DMS79 treated with DMSO at 0.1 percent for 48 hours (cell line): ENCODE measurements at places on chromosomes 6 and 20.

DNA sequence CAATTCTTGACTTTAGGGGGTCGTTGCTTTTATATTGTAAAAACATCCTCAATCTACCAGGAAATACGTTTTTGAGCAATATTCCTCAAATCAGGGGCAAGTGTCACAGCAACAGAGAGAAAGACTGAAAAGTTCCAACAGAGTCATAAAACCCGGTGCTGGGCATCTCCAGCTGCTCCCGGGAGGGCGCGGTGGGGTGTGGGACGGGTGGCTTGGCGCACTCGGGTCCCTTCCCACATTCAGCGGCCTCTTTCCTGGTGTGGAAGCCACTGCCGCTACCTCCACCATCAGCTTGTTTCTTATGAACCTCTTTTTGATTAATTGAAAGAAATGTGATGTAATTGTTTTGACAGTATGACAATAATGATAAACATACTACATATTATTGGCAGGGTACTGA is 98.2 kb downstream of the IRF4 start:
- DNase-seq: no peak

GRCh38 chr6:125346201-125346925 is 44.6 kb upstream of the HDDC2 start:
- DNase-seq: no peak

DNA sequence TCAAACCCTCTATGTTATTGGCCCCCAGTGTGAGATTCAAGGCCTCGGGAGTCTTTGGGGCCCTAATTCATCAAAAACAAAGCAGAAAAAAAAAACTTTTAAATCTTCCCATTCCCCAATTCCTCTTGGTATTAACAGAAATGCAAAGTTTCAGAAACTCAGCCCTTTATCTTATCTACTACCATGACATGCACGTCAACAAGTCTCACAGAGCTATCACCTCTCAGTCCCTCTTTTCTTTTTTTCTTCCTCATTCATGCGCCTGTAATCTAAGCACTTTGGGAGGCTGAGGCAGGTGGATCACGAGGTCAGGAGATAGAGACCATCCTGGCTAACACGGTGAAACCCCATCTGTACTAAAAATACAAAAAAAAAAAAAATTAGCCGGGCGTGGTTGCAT is 22.7 kb downstream of the SAMD3 start:
- DNase-seq: no peak

- DNase-seq: peak; percentile 16
Measured at GRCh38 chr6:110999634-111000270, 17.9 kb downstream of the RPF2 start.

- DNase-seq: no peak
Measured at GRCh38 chr6:106253172-106253571, 72.4 kb downstream of the ATG5 start.

DNA sequence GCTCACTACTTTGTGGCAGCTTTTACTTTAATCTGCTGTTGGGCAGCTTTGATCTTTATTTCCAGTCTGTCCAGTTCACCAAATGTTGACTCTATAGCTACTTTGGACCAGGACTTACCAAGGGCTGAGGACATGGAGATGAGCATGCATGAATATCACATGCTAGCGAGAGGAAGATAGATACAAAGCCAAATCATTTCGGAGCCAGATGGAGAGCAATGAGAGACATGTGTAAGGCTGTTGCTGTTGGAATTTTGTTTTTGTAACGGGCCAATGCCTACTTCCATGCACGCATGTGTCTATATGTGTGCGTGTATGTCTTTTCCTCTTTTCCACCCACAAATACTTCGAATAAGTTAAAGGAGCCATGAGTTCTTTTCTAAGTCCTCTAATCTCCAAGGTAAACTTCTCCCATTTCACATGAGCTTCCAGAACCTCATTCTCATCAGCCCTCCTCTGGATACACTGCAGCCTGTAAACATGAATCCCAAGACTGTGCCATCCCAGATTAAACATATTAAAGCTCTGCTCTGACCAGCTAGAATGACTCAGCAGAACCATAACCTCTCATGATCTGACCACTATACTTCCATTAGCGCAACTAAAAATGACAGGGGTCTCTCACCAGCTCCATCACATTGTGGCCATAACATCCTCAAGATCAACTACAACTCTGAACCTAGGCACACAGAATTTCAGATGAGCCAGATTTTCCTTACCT is 160.7 kb downstream of the LRFN2 start:
- no peak for DNase-seq

GRCh38 chr6:18326980-18327379 is 60.2 kb upstream of the RNF144B start:
- DNase-seq: no peak

GRCh38 chr20:63939061-63939935 is 16.9 kb downstream of the UCKL1 start:
- DNase-seq: no peak

DNA sequence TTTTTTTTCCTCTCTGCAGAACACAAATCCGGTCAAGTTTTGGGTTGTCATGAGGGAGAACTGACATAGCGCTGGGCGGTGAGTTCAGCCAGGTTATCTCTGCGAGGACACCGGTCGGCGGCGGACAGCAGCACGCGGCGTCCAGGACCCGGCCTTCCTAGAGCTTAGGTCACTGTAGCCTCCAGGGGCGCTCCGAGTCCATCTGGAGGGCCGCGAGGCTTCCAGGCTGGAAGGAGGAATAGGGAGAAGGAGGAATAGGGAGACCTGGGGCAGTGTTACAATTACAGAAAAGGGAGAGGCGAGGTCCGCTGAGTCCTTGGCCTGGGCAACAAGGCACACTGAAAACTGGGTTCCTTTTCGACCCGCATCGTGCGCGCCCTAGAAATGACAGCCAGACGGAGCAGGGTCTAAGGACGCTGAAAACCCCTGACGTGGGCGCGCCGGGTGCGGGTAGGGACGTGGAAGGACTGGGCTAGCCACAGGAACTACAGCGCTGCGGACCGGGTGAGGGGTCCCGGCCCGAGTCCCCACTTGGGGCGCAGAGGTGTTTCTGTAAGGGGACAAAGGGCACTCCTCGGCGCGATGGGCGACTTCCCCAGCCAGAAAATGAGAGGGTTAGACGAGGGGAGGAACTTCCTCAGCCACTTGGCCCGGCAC is 536 bp upstream of the FNDC1 start:
- no peak for DNase-seq

DNA sequence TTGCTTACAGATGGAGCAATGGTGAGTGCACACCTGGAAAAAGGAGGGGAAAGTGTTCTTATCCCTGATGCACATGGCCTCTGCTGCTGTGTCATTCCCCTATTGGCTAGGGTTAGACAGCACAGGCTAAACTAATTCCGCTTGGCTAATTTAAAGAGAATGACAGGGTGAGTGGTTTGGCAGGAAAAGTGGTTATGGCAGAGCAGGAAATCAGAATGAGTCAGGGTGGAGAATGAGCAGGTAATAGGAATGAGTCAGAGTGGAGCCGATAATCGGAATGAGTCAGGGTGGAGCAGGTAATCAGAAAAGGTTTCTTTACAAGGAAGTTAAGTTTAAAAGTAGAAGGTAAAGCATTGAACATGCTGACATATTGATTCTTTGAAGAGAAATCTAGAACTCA is 355.5 kb upstream of the HTR1E start:
- DNase-seq: no peak

GRCh38 chr6:88842320-88842719 is 121.1 kb downstream of the RNGTT start:
- DNase-seq: no peak

DNA sequence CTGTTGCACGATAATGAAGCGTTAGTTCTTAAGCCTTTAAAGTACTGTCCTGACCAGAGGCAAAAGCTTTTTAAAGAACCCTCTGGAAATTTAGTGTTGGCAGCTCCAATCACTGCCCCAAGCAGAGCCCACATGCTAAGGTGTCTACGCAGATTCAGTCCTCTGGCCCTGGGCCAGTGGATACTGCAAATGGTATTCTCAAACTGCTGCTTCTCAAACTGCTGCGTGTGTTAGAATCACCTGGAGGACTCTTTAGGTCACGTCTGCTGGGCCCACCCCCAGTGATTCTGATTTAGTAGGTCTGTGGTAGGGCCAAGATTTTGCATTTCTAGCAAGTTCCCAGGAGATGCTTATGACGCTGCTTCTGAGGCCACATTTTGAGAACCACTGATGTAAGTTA is 96.0 kb upstream of the CCDC28A start:
- DNase-seq: no peak

DNA sequence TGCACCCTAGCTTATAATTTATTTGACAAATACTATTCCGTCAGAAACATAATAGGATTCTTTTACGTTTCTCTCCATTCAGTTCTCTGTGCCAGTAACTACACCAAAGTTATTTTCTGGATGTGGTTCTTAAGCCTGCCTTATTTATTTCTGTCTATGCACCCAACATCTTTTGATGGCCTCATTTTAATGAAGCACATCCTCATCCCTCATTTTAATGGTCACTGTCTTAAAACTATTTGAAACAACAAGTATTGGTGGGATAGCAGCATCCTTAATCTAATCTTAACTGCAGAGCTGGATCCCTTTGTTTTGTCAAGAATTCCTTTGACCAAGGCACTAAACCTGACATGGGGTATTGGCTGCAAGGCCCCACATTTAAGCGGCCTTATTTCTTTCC is 11.0 kb downstream of the FAM135A start:
- DNase-seq: no peak

GRCh38 chr6:168841609-168842278 is 400.8 kb downstream of the SMOC2 start:
- no peak for DNase-seq

DNA sequence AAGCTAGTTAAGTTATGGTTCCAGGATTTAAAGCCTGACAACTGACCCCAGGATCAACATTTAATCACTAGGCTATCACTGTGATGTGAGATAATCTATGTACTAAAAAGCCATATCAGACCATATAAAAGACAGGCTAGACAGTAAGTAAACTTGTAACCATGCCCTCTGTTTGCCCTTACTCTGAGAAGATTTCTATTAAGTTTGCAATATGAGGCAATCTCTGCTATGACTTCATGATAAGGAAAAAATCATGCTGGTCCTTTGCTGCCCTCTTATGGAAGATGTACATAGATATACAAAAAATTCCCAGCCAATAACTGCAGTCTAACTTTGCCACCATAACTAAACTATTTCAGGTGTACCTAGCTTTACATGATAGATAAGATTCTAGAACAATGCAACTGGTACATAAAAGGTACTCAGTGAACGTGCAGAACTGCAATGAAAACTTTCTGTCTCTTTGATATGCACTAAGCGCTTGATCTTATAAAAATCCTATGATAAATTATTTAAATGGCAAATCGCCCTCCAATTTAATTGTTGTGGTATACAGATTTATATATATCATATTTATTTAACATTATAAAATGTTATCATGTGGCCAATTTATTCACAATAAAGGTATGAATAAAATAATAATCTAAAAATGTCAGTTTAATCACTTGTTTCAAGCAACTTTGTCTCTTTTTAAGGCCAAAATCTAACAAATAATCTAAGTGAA is 70.5 kb downstream of the FAM217A start:
- DNase-seq: peak; percentile 0

DNA sequence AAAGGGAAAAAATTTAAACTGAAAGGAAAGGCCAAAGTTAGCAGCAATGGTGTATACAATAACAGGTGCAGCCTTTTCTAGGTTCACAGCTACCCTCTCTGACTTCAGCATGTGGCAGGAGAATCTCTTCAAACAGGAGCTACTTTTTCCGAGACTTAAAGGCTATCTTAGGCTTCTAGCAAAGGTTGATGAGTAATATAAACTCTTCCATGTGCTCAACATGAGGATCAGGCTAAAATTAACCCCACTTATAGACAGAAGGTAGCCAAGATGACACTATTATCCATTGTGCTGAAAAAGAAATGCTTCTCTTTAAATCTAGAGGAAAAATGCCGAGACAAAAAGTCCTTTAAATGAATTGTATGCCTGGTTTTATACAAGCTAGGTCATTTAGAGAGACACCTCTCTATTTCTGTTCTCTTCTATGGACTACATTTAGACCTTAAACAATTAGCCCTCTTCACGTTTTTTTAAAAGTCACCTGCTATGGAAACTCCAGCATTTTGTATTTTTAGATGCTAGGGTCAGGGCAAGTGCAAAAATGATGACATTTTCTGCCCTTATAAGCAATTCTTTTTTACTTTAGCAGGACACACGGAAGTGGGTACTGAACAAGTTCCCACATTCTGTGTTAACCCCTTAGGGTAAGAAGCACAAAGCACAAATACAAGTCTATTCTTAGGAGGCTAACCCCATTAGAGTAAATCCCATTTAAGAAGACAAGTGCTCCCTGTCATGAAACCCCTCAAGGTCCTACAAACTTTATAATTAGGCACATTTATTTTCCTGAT is 216.8 kb upstream of the CITED2 start:
- DNase-seq: no peak

DNA sequence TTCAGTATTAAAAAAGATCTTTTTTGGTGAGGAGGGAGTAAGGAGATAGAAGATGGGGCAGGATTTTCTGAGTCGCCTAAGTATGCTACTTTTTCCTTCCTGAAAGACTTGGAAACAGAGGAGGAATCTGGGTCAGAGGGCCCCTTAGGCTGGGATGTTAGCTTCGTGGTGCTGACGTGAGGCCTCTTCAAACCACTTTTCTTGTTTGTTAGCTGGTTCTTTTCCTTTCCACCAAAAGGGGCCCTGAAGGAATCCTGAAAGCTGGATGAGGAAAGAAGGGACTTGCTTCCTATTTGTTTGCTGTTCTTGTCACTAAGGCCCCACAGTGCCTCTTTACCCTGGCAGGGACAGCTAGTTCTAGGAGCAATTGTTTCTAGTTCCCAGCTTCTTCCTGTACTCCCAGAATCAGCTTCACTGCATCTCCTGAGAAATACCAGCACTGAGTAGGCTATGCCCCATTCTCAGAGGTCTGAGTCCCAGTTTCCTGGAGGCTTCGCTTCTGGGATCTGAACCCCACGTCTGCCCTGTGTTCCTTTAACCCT is 2.2 kb upstream of the IL20RA start:
- no peak for DNase-seq

GRCh38 chr20:16608277-16608650 is 35.0 kb upstream of the KIF16B start:
- DNase-seq: no peak

DNA sequence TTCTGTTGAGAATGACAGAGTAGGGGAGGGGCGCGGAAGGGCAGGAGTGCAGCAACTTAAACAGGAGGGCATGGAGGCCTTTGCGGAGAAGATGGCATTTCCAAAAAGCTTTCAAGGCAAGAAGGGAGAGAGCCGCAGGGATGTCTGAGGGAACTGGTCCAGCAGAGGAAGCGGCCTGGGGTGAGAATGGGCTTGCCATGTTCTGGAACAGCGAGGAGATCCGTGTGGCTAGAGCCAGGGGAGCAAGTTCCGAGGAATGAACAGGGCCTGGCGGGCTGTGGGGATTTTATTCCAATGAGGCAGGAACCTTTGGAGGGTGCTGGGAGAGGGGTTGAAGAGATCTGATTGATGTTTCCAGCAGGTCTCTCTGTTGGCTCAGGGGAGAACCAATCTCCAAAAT is 86.1 kb downstream of the PREX1 start:
- DNase-seq: no peak

- DNase-seq: no peak
Measured at GRCh38 chr20:25237610-25238318, 10.1 kb upstream of the PYGB start.

- DNase-seq: no peak
Measured at GRCh38 chr6:158819977-158820622, 932 bp upstream of the EZR start.
